ENCODE measurements at places on chromosomes 5 and 9. TPM values are rescaled to one million over a fixed set of nuclear protein-coding genes. Genes with fewer than 3 reads are reported as not detected.
A peak's percentile ranks its signal among the peaks of the same experiment; 100 is the strongest.

The CSF1R gene
- total RNA-seq, result 0.20 TPM

DNA sequence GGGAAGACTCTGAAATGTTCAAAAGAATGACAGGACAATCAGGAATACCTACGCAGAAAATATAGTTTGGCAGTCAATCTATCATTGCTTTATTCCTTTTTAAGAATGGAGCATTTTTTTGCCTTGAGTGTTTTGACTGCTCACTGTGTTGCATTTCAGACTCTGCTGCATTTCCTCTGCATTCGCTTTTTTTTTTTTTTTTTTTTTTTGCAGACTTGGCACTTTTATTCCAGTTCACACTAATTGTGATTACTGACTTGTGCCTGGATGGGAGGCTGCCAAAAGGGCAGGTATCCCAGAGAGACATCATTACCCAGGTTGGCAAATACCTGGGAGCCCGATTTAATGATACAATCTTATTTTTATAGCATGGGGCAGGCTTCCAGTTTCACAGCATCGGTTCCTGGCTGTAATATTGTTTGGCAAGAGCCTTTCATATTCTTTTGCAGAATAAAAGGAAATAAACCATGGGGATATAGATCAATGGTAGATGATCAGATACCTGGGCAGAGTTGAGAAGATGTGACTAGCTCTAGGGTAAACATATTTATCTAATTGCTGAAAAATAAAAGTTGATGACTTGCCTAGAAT lies 1132.6 kb downstream of the MAT2B start:
- no peaks in the 10 kb centered on the region for H3K27me3 ChIP-seq
- no peak overlapping the region for H3K4me3 ChIP-seq
- peaks cover 7% of the 10 kb centered on the region for H3K4me1 ChIP-seq
- no peak for DNase-seq
- H3K36me3 ChIP-seq, result no peaks in the 10 kb centered on the region

The LMBRD2 gene
- total RNA-seq, result 5.6 TPM

GRCh38 chr5:81552852-81553566 lies 159.1 kb upstream of the ACOT12 start:
- no peak overlapping the region for H3K27ac ChIP-seq
- peaks cover 18% of the 10 kb centered on the region for H3K4me1 ChIP-seq
- no peak overlapping the region for H3K4me3 ChIP-seq
- no peaks in the 10 kb centered on the region for H3K27me3 ChIP-seq

DNA sequence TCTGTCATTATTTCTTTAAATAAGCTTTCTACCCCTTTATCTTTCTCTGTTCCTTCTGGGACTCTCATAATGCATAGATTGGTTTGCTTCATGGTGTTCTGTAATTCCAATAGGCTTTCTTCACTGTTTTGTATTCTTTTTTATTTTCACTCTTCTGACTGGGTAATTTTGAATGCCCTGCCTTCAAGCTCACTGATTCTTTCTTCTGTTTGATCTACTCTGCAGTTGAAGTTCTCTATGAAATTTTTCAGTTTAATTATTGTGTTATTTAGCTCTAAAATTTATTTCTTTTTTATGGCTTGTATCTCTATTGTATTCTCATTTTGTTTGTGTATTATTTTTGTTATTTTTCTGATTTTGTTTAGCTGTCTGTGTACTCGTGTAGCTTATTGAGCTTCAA lies 89.3 kb upstream of the SLCO4C1 start:
- no peak overlapping the region for H3K27ac ChIP-seq
- H3K4me3 ChIP-seq, result no peak overlapping the region
- H3K36me3 ChIP-seq, result no peaks in the 10 kb centered on the region
- H3K27me3 ChIP-seq, result no peaks in the 10 kb centered on the region
- no peak for DNase-seq

GRCh38 chr9:26812217-26812616 lies 80.4 kb downstream of the CAAP1 start:
- H3K27ac ChIP-seq, result no peak overlapping the region
- no peak for DNase-seq
- no peaks in the 10 kb centered on the region for H3K36me3 ChIP-seq
- H3K4me3 ChIP-seq, result no peak overlapping the region
- H3K4me1 ChIP-seq, result no peaks in the 10 kb centered on the region
- no peaks in the 10 kb centered on the region for H3K27me3 ChIP-seq

The CTXN3 gene
- total RNA-seq, result not detected

DNA sequence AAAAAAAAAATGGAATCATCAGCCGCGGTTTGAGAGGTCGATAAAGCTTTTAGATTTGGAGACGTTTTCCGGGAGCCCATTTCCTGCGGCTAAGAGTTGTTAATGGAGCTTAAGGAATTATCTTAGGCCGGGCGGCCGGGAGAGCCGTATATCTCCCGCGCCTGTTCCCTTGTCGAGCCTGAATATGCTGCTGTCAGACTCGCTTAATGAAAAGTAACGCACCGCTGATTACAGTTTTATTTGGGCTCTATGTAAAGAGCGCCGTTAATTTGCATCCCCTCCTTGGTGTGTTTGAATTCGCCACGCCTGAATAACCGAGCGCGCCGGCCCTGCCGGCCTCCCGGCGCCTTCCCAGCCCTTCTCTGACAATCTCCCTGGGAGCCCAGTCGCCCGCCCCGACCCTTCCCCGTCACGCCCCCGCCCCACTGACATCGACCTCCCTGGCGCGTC lies 7.9 kb downstream of the IRX4 start:
- DNase-seq, result no peak
- peaks cover 33% of the 10 kb centered on the region for H3K4me1 ChIP-seq
- H3K36me3 ChIP-seq, result peaks cover 5% of the 10 kb centered on the region
- peak overlapping the region; percentile 72 for H3K4me3 ChIP-seq

The SPATA31D4 gene
- total RNA-seq, result not detected

GRCh38 chr5:80181618-80182211 lies 74.1 kb downstream of the SERINC5 start:
- H3K27me3 ChIP-seq, result no peaks in the 10 kb centered on the region
- H3K36me3 ChIP-seq, result peaks cover 19% of the 10 kb centered on the region
- H3K4me1 ChIP-seq, result peaks cover 87% of the 10 kb centered on the region
- no peak overlapping the region for H3K4me3 ChIP-seq
- H3K27ac ChIP-seq, result peak overlapping the region; percentile 92

GRCh38 chr9:14906644-14907359 lies 3.4 kb downstream of the FREM1 start:
- peaks cover 41% of the 10 kb centered on the region for H3K4me1 ChIP-seq
- H3K27me3 ChIP-seq, result no peaks in the 10 kb centered on the region
- no peaks in the 10 kb centered on the region for H3K36me3 ChIP-seq
- no peak for DNase-seq
- H3K4me3 ChIP-seq, result no peak overlapping the region

DNA sequence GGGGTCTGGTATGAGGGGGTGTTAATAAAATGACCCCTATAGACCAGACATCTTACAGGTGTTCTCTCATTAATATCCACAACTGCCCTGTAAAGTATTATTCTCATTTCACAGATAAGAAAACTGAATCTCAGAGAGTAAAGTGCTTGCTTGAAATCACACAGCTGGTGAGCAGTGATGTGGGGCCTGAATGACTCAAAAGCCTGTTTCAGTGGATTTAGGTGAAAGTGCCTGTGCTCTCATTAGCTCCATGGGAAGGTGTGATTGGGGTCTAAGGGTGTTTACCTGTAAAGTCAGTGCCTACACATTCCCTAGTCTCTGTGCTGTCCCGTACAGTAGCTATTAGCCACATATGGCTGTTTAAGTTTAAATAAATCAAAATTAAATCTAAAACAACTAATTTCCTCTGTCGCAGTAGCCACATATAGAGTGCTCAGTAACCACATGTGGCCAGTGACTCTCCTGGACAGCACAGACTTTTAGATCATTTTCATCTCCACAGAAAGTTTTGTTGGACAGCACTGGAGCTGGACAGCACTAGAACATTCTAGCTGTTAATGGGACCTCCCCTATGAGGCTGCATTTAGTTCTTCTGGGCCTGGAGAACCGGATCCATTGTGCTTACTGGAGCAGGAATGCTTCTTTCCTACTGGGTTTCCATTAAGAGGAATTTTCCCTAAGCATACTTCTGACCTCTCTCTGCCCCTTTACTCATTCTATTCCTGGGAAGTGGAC lies 52.5 kb upstream of the SEMA6A start:
- no peak for DNase-seq
- H3K4me1 ChIP-seq, result peaks cover 60% of the 10 kb centered on the region
- H3K4me3 ChIP-seq, result no peak overlapping the region
- H3K27me3 ChIP-seq, result peaks cover 16% of the 10 kb centered on the region
- no peak overlapping the region for H3K27ac ChIP-seq
- no peaks in the 10 kb centered on the region for H3K36me3 ChIP-seq

DNA sequence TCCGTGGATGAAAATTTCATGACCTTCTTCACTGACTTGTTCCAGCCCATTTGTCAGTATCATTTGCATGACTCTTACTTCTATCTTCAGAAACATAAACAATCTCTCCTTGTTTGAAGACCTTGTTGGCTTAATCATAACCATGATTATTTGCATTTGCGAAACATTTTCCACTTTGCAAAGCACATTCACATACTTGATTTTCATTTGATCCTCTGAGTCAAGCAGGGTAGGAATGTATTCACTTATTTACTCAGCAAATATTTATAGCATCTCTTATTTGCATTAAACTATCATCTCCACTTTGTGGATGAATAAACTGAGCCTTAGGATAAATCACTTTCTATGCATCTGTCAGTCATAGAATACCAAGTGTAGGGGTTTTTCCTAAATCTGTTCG lies 343.0 kb upstream of the SGCD start:
- H3K4me3 ChIP-seq, result no peak overlapping the region
- no peaks in the 10 kb centered on the region for H3K4me1 ChIP-seq
- no peak for DNase-seq
- no peaks in the 10 kb centered on the region for H3K36me3 ChIP-seq
- H3K27ac ChIP-seq, result no peak overlapping the region

Measured in WTC11 (cell line).